ENCODE measurements at places on chromosomes 1 and 21. TPM values are rescaled to one million over a fixed set of nuclear protein-coding genes. Genes with fewer than 3 reads are reported as not detected.

DNA sequence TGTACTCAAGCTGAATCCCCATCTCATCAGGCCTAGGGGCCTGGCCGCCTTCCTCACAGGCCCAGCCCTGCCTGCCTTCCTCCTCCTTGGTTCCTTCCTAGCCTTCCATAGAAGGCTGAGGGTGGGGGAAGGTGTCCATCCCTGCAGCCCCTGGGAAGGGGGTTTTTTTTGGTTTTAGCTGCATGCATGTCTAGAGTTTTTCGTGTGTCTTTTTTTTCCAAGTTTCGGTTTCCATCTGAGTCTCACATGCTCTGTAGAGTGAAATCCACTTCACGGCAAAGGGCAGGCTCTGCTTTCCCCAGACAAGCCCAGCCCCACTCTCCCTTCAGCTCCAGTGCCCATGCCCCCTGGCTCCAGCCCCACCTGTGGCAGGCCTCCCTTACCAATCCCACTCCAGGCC is 32.1 kb downstream of the GRHL3 start:
- peaks cover 12% of the 10 kb centered on the region for H3K36me3 ChIP-seq
- H3K27ac ChIP-seq: no peak overlapping the region
- H3K4me3 ChIP-seq: no peak overlapping the region
- peaks cover 14% of the 10 kb centered on the region for H3K4me1 ChIP-seq
- no peaks in the 10 kb centered on the region for H3K27me3 ChIP-seq

DNA sequence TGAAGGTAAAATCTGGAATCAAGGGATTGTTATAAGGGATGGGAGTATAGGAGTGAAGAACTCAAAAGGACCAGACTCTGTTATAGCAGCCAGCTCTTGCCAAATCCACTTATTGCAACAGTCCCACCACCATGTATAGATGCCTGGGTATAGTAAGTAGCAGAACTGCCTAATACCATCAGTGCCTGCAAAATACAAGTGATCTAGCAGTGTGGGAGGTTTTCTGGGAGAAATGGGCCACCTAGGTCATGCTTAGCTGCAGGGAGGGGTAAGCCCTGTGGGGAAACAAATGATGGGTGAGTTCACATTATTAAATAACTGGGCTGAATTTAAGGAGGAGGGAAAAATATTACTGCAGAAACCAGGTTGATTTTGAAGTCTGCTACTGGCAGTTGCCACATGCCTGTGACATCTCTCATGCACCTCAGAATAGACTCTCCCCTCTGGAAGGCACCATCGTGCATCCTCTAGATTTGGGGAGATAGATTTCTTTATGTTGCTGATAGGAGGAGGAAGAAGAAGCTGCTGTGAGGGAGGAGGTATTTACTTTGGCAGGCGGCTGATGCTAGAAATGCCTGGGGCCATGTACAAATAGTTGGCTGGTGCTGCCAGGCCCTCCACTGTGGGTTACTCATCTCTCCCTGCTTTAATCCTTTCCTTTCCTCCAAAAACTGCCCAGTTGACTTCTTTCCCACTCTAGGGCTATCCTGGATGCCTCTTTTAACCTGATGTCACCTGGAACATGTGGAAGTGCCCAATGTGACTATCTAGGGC is 27.5 kb downstream of the HLX start:
- H3K27me3 ChIP-seq: no peaks in the 10 kb centered on the region
- DNase-seq: peak; percentile 97
- H3K4me1 ChIP-seq: peaks cover 28% of the 10 kb centered on the region

GRCh38 chr1:44820328-44821239 is 12.3 kb downstream of the BTBD19 start:
- peaks cover 30% of the 10 kb centered on the region for H3K36me3 ChIP-seq
- no peak for DNase-seq
- peak overlapping the region; percentile 99 for H3K27ac ChIP-seq
- peak overlapping the region; percentile 74 for H3K4me3 ChIP-seq
- no peaks in the 10 kb centered on the region for H3K27me3 ChIP-seq

DNA sequence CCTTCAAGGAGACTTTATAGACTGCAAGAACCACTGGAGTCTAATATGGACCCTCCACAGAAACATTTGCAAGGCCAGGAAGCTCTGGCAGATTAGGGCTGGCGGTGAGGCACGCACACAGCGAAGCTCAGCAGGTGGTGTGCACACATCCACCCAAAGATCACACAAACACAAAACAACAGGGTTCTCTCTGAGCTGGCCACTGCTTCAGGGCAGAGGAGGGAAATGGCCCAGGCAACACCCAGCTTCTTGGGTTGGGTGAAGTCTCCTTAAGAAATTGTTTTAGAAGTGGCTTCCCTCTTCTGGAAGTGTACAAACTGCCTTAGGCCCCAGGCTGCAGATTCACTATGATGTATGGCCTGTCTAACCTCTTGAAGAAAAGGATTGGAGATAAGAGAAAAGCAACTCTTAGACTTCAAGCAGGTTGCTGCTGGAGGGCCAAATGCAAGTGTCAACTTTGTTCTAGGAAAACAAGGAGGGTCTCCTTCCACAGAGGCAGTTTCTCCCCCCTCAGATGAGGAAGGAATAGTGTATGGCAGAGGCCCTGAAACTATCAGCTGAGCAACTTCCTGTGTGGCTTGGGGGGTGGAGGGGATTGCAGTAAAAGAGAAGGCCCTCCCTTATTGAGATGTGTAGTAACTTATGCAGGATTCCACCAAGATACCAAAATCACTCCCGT is 2.0 kb downstream of the RCSD1 start:
- H3K36me3 ChIP-seq: no peaks in the 10 kb centered on the region
- H3K27me3 ChIP-seq: no peaks in the 10 kb centered on the region
- DNase-seq: no peak
- H3K4me1 ChIP-seq: peaks cover 28% of the 10 kb centered on the region

DNA sequence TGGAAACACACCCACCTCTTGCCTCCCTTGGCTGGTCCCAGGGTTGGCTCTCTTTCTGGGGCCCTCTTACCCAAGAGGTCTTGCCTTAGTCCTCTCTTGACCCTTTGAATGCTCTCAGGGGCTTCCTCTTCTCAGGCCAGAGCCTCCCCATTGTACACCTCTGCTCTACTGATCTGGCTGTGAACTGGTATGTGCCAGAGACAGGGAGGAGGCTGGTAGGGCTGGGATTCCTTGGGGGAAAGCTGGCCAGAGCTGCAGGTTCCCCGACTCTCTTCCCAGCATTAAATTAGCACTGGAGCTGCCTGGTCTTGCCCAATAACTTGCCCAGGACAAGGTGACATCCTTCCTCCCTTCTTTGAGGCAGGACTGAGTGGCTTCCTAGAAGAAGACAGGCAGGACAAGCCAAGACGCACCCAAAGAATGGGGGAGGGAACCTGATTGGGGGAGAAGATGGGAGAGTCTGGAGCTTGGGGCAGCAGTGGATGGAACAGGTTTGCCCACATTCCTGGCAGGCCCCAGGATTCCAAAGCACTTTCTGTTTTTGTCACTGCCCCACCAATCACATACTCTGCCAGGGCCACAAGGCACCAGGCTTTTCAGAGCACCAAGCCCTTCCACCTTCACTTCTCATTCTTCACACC is 37.2 kb upstream of the CITED4 start:
- H3K4me1 ChIP-seq: peaks cover 25% of the 10 kb centered on the region
- no peaks in the 10 kb centered on the region for H3K36me3 ChIP-seq
- no peaks in the 10 kb centered on the region for H3K27me3 ChIP-seq
- no peak overlapping the region for H3K4me3 ChIP-seq
- peak overlapping the region; percentile 7 for H3K27ac ChIP-seq
- DNase-seq: peak; percentile 35

GRCh38 chr1:9670085-9670484 is 18.6 kb downstream of the PIK3CD start:
- H3K36me3 ChIP-seq: peaks cover under 1% of the 10 kb centered on the region
- peaks cover 6% of the 10 kb centered on the region for H3K4me1 ChIP-seq
- no peak overlapping the region for H3K4me3 ChIP-seq
- no peak for DNase-seq
- H3K27ac ChIP-seq: no peak overlapping the region

DNA sequence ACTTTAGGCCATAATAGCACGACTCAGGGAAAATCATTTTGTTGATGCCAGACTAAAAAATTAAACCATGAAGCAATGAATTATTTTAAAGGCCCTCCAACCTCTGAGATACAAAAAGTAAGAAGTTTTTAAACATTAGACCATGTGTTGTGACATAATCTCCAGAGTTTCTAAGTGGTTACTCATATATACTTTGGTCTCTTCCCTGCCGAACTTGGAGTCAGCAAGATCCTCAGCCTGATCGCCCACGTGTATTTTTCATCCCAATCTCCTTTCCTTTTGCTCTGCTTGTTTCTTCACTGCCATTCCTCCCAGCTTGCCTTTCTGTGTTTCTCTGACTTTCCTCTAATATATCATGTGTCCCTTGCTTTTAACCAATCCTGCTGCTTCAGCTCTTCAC is 3.8 kb downstream of the ARV1 start:
- no peak for DNase-seq
- no peak overlapping the region for H3K4me3 ChIP-seq
- H3K36me3 ChIP-seq: peaks cover 19% of the 10 kb centered on the region

GRCh38 chr1:89631816-89632656 is 884 bp upstream of the LRRC8C start:
- H3K36me3 ChIP-seq: no peaks in the 10 kb centered on the region
- H3K27ac ChIP-seq: peak overlapping the region; percentile 10
- H3K4me3 ChIP-seq: peak overlapping the region; percentile 85
- H3K27me3 ChIP-seq: no peaks in the 10 kb centered on the region
- peaks cover 11% of the 10 kb centered on the region for H3K4me1 ChIP-seq

GRCh38 chr21:37986751-37987399 is 70.6 kb upstream of the KCNJ6 start:
- no peak overlapping the region for H3K4me3 ChIP-seq
- H3K27me3 ChIP-seq: peaks cover 17% of the 10 kb centered on the region
- DNase-seq: no peak
- no peak overlapping the region for H3K27ac ChIP-seq
- H3K4me1 ChIP-seq: peaks cover 11% of the 10 kb centered on the region
- H3K36me3 ChIP-seq: no peaks in the 10 kb centered on the region

DNA sequence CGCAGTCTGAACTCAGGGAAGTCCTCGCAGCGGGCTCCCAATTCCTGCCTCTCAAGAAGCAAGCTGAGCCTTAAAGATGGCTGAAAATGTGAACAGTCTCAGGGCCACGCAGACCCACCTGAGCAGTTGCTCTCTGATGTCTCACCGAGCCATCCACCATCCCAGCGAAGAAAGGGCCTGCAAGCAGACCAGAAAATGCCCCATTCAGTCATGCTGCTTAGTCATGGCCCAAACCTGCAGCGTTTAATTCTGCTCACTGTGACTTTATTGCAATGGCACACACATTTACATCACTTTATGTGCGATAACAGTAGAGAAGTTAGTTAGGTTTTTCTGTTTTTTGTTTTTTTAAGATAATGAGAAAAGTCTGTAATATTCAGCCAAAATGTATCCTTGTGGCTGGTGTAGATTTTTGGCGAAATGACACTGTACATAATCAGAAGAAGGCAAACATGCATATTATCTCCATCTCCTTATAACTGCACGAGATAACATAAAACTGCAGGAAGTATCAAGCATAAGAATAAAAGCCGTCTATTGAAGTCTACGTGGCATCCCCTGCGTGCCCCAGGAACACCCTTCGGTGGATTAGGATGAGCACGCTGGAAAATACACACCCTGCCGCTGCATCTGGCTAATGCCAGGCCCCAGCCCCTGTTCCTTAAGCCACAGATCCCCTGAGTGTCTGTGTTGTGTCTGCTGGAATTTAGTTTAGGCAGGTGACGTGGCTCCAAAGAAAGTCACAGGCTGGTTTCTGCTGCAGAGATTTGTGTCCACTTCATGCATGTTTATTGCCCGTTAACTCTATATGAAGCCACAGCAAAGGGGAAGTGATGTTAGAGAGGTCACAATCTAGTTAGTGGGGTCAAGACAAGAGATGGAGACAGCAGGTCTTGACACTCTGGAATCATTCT is 119.8 kb upstream of the IRF2BP2 start:
- DNase-seq: no peak
- no peak overlapping the region for H3K27ac ChIP-seq
- no peaks in the 10 kb centered on the region for H3K36me3 ChIP-seq
- no peak overlapping the region for H3K4me3 ChIP-seq

GRCh38 chr1:63523738-63524137 is 413 bp downstream of the EFCAB7 start:
- peaks cover 22% of the 10 kb centered on the region for H3K36me3 ChIP-seq
- H3K4me3 ChIP-seq: peak overlapping the region; percentile 93
- no peaks in the 10 kb centered on the region for H3K27me3 ChIP-seq
- H3K4me1 ChIP-seq: peaks cover 22% of the 10 kb centered on the region

DNA sequence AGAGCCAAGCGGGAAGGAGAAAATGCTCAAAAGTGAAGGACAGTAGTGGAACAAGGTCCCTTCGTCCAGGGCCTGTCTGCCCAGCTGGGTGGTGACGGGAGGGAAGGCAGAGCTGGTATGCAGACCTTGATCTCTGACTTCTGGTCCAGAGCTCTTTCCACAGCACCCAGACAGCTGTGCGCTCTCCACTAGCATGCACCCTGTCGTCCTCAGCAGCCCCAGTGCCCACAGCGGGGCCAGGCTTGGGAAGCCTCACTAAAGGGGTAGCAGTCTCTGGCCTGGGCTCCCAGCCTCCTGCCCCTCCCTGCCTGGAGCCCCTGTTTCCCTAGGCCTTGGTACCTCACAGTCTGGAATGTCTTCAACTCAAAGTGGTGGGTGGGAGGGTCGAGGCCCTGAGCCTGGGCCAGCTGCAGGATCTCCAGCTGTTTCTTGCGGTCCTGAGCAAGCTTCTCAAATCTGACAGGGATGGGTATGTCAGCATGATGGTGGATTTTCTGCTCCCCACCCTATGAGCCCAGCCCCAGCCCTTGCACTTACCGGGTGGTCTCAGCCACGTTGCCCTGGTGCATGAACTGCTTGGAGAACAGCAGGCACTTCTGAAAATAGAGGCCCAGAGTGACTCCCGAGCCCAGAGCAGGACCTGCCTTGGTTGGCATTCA is 10.0 kb downstream of the CC2D1B start:
- H3K36me3 ChIP-seq: peaks cover 71% of the 10 kb centered on the region
- no peak overlapping the region for H3K4me3 ChIP-seq
- H3K27ac ChIP-seq: no peak overlapping the region
- H3K27me3 ChIP-seq: no peaks in the 10 kb centered on the region
- H3K4me1 ChIP-seq: no peaks in the 10 kb centered on the region
- no peak for DNase-seq

GRCh38 chr1:204711947-204712701 is 26.6 kb upstream of the LRRN2 start:
- peaks cover 31% of the 10 kb centered on the region for H3K27me3 ChIP-seq
- H3K4me3 ChIP-seq: no peak overlapping the region
- DNase-seq: no peak
- peaks cover 19% of the 10 kb centered on the region for H3K4me1 ChIP-seq
- H3K36me3 ChIP-seq: no peaks in the 10 kb centered on the region

DNA sequence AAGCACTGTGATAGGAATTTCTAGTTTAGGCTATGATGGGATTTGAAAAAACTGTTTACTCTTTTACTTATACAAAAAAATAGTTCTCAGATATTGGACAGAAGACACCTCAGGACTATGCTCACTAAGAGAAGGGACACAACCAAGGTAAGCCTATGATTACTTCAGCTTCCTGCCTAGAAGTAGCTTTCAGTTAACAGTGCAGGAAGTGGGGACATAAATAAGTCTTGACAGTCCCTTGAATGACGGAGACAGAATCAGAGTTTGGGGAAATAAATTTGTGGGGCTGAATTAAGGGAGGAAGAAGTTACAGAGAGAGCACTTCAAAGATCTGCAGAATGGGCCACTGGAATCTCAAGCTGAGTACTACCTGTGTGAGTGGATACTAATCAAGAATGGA is 53.8 kb upstream of the OLFM3 start:
- peaks cover 7% of the 10 kb centered on the region for H3K36me3 ChIP-seq
- H3K27me3 ChIP-seq: peaks cover 13% of the 10 kb centered on the region
- H3K4me3 ChIP-seq: no peak overlapping the region
- no peak overlapping the region for H3K27ac ChIP-seq

Gene CELA2A
- not detected for total RNA-seq

Gene OR6K3
- total RNA-seq: not detected

Gene FCMR
- 18.0 TPM for total RNA-seq

Gene FAM151A
- total RNA-seq: not detected

Gene VWA5B1
- total RNA-seq: not detected

Gene SLAMF6
- not detected for total RNA-seq

Gene DYNLT4
- total RNA-seq: not detected

Gene SLC9C2
- total RNA-seq: not detected
